ENCODE measurements at places on chromosomes 12 and 14.

DNA sequence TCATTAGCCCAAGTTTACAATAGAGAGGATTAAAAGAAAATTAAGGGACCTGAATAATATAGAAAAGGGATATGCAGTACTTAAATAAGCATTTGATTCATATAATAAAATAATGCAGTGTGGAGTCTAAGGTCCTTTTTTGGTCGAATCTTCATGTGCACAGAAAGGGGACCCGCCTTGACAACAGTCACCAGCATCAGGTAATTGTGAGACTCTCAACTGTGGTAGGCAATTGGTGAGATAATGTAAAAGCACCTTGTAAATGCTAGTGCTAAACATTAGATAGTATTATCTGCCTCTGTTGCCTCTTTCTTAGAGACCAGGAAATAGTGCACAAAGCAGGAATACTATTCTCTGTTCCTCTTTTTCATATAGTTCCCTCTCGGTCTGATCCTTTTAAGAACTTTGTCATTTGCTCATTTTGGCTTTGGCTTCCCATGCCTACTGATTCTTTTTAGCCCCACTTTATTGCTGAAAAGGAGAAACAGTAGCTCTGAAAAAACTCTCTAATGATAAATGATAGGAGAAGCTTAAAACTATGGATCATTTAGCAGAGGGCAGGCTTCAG is 17.5 kb downstream of the CHPT1 start:
- DNase-seq: no peak

DNA sequence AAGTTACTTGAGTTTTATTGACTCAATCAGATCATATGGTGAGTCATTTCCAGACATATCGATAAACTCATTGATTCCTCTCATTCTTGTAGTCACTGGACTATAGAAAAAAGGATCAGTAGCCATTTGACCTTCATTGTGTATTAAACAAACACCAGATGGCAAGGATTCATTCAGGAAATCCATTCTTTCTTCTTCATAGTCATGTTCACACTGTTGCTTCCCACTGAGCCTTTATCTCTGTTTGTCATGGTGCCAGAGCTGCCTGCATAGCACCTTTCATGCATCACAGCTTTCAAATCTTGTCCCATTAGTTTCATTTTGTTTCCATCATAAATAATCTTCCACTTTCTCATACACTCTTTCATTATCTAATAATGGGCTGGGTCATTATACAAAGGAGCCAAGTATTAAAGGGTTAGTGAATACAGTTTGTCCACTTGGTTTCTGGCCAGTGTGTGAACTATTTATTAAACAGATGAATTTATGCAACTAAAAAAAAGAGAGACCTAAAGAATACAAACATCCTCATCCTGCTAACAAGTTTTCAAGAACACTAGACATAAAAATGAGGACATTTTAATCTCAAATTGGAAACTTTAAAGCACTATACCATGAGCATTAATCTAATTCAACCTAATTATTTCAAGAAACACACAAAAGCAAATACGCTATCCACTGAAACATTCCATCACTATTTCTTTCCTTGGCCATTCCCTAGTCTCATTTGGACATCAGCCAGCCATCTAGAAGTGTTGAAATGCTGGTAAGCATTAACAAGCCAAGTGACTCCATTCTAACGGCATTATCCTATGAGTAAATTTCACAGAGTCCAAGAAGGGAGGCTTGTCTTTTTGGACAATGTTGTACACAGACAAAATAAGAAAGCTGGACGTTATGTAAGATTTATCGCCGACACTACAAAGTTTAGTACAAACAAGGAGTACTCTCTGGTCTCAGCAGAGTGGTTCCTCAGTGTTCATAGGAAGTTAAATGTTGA is 476.5 kb downstream of the FOXG1 start:
- peak; percentile 98 for DNase-seq

DNA sequence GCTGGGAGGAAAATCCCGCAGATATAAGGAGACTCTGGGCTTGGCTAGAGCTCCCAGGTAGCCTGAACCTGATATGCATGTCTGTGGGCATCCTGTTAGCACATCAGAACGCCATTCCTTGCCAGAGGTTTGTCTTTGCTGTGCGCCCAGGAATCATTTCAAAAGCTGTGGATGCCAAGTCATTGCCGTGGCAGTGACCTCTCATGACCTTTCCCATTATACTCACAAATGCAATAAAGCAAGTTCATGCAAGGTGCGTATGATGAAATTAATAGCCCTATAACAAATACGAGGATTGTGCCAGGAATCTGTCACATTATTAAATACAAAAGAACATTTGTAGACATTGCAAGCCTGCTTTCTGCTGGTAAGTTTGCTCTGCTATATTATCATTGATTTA is 229.1 kb upstream of the PELI2 start:
- peak; percentile 98 for DNase-seq

GRCh38 chr12:19125325-19125724 is 4.2 kb upstream of the PLEKHA5 start:
- DNase-seq: no peak

DNA sequence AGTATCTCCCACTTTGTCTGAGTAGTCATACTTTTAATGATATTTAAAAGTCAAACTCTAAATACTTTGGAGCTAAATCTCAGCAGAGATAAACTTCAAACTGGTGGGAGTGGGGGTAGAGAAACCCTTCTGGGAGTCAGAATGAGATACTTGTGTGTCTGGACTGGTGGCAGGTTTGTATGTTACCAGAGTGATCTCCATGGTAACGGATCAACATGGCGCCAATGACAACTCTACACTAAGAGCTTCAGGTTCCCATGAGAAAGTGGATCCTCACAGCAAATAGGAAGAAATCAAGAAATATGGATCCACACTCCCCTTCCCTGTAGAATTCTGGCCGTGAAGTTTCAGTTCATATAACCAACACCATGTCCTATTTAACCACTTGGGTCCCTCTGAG is 121.9 kb downstream of the ETV6 start:
- no peak for DNase-seq

GRCh38 chr14:32468955-32469354 is 139.9 kb downstream of the AKAP6 start:
- no peak for DNase-seq

DNA sequence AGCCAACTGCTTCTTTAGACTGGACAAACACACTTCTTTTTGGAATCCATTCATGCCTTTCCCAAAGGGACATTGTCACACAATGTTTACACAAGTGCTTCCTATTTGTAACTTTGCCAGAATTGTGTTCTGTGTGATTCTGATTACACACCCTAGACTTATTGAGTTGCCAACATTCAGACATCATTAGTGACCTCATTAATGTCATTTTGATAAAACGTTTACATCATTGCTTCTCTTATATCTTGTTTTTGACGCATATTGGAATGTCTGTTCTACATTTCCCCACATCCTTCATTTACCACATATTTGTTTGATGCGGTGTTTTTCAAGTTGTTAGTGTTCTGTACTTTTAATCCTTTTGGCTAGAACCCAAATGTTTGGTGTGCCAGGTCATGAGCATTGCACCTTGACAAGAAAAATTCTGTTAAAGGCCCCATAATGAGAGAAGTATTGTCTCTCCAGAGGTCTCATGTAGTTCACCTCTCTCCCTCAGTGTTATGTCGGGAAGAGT is 305.5 kb downstream of the AEBP2 start:
- DNase-seq: peak; percentile 67

GRCh38 chr14:75539162-75539560 is 16.9 kb downstream of the BATF start:
- DNase-seq: no peak

DNA sequence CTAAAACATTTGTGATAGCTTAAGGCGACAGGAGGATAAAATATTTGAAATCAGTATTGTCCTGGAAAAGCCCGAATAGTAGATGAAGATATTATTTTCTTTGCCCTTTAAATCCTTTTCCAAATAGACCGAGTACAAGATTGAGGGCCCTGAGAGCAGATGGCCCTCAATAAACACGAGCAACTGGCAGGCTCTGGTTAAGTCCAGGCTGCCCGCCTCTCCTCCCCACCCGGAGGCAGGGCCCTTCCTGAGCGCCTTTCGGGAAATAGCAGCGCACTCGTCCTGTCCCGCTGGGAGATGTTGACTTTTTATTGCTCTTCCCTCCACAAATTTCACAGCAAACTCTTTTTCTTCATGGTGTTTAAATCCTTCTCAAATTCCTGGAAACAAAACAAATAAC is 50.8 kb upstream of the MAX start:
- DNase-seq: peak; percentile 40

DNA sequence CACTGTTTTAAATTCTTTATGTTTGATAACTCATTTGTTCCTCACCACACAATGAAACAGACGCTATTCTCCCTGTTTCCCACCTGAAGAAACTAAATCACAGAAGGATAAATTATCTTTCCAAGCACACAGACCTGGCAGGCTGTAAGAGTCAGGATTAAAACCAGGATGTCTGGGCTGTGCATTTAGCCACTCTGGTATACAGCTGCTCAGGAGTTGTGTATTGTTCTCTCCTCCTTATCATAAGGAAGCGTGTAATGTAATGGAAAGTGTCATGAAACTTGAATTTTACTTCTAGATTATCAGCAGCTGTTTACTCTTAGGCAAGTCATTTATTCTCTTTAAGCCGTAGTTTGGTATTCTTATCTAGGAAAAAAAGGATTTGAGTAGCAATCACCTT is 154.8 kb upstream of the LRIG3 start:
- DNase-seq: peak; percentile 23

DNA sequence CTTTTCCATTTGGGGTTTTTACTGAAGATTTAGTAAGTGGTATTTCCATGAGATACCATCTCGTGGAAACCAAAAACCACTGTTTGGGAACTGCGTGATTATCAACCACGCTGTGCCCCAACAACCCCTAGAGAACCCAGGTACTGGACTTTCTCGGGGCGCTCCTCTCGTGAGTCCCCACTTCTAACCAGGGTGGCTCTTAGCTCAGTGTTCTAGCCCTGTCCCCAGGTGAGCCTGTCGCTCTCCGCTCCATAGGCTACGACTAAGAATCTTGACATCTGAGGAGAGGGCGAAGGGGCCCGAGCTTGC is 686 bp downstream of the MCRS1 start:
- DNase-seq: no peak

GRCh38 chr14:67391268-67391667 is 20.7 kb downstream of the PLEK2 start:
- DNase-seq: no peak

GRCh38 chr12:107684029-107684795 is 1.4 kb upstream of the PWP1 start:
- peak; percentile 83 for DNase-seq

DNA sequence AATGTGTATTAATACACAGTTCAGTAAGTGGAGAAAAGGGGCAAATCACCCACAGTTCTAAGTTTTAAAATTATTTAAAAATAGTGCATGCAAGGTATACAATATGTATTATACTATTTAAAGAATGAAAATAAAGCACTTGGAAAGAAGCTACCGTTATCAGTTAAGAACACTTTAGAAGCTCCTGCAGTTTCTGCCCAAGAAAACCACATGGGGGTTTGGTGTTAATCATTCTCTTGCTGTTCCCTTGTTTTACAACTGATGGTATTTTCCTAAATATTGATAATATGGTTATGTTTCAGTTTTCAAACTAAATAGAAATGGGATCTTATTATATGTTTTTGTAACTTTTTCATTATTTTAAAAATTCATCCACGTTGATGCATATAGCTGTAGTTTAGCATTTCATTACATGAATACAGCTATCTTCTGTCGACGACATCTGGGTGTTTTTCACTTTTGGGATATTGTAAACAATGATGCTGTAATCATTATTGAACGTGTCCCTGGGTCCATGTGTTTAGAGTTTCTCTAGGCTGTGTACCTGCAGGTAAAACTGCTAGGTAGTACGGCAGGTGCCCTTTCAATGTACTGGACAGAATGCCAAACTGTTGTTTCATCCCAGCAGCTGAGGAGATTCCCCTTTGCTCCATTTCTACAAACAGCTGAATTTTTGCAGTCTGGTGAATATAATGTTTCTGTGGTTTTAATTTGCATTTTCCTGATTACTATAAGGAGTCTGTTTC is 64.1 kb downstream of the APPL2 start:
- DNase-seq: no peak

GRCh38 chr14:23294734-23295561 is 7.7 kb downstream of the PPP1R3E start:
- peak; percentile 78 for DNase-seq

DNA sequence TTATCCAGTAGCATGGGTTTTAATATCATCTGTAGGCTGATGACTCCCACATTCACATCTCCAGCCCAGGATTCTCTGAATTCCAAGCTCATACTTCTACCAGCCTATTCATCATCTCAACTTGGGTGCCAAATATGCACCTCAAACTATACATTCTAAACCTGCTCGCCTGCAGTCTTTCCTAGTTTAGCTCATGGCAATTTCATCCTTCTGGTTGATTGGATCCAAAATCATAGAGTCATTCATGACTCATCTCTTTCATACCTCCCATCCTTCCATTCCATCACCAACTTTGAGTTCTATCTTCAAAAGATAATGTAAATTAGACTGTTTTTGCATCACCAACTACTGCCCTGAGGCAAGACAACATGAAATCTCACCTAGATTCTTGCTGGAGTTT is 99.7 kb upstream of the EGLN3 start:
- DNase-seq: no peak

- peak; percentile 26 for DNase-seq
Observed at GRCh38 chr14:66944872-66945271, 244.4 kb upstream of the GARIN2 start.

DNA sequence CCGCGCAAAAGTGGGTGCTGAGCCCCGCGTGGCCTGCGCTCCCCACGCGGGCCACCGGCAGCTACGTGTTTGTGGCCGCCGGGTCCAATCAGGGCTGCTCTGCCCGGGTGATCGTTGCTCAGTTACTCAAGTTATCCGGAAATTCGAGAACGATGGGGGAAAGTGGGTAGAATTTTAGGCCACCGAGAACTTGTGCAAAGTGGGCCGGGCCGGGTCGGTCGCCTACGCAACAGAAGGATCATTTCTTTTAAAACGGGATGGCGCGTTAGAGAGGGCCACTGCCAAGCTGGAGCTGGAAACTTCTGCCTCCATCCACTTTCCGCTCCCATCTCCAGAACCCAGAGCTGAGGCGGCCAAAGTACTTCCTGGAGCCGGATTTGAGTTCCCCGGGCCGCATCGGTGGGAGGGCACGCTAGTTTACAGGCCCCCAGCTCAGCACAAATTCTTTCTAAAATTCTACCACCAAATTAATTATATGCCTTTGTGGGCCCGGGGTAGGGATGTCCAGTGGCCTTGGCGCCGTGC is 3.5 kb downstream of the RFX4 start:
- peak; percentile 70 for DNase-seq

DNA sequence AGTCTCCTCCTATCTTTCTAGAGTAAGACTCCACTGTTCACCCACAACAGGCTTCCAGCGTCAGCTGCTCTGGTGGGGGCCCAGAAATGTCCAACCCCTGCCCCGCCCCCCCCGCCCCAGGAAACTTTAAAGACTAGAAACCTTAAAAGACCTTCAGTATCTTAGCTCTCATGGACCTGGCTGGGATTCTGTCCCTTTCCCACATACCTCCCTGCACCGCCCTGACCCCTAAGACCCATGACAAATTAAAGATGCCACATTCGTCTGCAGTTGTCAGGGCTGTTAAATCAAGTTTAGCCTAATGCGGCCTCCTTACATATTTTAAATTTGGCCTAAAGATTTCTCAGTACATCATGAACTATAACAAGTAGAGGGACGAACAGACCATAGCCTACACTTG is 10.0 kb upstream of the SERPINA10 start:
- DNase-seq: no peak

- DNase-seq: no peak
Observed at GRCh38 chr14:98323836-98324235, 948.2 kb downstream of the BCL11B start.

GRCh38 chr14:37594238-37594970 is 645 bp downstream of the FOXA1 start:
- DNase-seq: peak; percentile 97

- DNase-seq: no peak
Observed at GRCh38 chr14:69358966-69359365, 39.1 kb downstream of the ERH start.

- no peak for DNase-seq
Observed at GRCh38 chr14:70755655-70756054, 53.7 kb downstream of the MAP3K9 start.

Measured in NCI-H69 (cell line).